ENCODE measurements at places on chromosomes 16 and 17.
A peak's percentile ranks its signal among the peaks of the same experiment; 100 is the strongest.

DNA sequence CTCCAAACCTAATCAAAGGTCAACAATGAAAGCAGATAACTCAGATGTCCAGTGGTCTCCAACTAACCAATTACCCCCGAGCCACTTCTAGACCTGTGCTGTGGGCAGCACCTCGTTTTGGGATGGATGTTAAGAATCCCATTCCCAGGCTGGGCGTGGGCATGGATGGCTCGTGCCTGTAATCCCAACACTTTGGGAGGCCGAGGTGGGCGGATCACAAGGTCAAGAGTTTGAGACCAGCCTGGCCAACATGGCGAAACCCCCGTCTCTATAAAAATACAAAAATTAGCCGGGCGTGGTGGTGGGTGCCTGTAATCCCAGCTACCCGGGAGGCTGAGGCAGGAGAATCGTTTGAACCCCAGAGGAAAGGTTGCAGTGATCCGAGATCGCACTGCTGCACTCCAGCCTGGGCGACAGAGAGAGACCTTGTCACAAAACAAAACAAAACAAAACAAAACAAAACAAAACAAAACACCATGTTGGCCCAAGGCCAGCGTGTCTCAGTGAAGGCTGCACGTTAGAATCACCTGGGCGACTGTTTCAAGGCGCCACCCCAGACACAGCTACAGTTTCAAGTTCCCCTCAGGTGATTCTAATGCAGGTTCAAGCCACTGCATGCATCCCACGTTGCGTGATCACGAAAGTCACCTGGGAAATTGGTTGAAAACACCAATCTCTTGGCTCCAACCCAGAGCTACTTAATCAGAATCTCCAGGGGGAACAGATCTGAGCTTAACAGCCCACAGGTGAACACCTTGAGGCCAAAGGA is 21.3 kb downstream of the COX4I1 start:
- no peak for DNase-seq

DNA sequence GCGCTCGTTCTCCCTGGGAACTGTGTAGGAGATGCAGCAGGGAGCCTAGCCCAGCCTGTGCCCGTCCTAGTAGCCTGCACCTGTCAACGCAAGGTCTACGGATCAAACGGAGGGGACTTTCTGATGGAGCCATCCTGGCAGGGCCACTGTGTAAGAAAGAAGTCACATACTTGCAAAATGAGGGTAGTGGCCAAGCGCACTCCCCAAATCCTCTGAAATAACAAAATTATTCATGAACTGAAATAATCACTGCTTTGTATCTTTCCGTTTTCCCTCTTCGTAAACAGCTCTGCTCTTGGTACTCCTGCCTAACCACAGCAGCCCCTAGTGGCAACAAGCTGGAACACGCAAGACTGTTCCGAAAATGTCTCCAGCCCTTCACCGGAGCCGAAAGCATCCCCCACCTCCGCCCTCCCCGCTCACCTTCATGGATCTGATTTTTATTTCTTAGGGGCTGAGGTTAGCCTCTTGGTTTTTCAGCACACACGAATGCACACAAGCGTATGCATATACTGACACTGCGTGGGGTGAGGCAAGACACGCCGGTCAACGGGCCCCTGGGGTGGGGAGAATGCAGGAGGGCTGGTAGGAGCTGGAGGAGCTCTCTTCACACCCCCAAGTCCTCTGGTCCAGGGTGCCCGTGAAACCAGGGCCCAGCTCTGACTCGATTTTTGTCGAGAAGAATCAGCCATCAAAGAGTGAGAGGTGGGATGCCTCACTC is 100.8 kb downstream of the ABCC12 start:
- DNase-seq, result no peak

DNA sequence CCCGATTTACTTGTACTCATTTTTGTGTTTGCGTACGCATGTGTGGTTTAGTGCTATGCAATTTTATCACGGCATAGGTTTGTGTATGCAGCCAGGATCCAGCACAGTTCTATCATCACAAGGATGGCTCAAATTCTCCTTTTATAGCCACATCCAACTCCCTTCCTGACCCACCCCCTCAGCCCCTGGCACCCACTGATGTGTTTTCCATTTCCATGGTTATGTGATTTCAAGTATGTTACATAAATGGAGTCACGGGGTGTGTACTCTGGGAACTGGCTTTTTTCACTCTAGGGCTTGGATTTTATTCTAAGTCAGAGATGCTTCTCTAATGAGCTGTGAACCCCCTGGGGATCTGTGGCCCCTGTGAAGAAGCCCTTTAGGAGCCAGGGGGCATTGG is 16.8 kb downstream of the IL4R start:
- DNase-seq, result no peak

DNA sequence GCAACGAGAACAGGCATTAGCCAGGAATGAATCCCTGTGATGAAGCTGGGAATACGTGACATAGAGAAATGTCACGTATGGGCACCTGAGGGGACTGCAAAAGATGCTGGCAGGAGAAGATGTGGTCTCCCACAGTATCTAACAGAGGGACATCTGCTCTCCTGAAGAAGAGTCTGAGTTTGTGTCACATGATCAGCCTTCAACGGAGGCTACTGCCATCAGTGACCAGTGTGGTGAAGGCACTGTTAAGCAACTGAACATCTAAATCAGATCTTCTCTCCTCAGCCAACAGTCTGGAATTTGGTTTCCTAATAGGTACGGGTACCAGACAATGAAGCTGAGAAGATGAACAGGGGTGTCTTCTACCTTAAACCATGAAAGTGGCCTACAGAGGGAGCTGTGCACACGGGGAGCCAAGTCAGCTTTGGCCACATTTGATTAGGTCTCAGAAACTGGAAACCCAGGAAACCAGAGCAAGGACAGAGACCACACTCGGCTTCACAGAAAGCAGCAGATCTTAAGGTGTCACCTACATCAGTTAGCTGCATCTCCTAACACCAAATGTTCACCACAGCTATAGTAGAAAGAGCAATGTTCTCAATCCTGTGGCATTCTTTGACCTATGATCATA is 41.8 kb downstream of the BRD7 start:
- peak; percentile 25 for DNase-seq

- no peak for DNase-seq
Measured at GRCh38 chr16:73157861-73158260, 109.9 kb upstream of the ZFHX3 start.

All from stimulated activated CD8-positive, alpha-beta memory T cell treated with anti-CD3 and anti-CD28 coated beads, Interleukin-4, amount 100 ng/mL, for 1 hour (primary cell).